ENCODE measurements at places on chromosomes 3 and 15.

DNA sequence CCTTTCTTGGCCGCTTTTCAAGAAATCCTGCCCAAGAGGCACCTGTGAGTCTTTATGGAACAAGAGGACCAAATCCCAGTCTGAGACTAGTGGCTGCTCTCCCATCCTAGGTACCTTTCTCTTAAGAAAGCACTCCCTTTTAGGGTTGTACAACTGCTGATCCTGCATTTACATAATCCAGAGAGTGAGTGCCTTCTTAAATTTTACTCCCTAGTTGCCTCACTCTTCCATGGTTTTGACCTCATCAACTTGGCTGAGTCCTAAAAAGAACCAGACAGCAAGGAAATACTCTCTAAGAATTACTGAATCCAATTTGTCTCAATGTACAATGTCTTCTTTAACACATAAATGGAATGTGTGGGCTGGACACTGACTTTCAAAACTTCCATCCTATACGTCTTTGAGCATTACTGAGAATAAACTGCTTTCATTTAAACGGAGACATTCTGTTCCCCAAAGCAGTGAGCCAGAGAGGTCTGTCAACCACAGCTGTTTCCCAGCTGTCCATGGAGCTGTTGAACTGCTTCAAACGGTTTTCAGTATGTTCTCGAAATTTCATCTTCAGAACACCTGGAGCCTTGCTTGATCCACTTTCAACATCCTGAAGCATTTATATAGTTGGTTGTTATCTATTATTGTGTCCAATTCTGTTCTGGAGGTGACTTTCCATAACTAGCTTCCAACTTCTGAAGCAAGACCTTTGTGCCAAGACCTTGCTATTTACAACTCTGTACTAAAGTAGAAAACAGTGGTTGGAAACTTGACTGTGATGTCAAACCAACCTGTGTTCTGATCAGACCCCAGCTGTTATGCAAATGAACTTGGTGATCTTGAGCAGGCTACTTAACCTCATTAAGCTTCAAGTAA lies 179.1 kb downstream of the SLC9A9 start:
- DNase-seq = no peak

GRCh38 chr3:134918441-134918840 lies 123.4 kb downstream of the EPHB1 start:
- DNase-seq = no peak

GRCh38 chr3:53166781-53167291 lies 5.8 kb downstream of the PRKCD start:
- DNase-seq = no peak

DNA sequence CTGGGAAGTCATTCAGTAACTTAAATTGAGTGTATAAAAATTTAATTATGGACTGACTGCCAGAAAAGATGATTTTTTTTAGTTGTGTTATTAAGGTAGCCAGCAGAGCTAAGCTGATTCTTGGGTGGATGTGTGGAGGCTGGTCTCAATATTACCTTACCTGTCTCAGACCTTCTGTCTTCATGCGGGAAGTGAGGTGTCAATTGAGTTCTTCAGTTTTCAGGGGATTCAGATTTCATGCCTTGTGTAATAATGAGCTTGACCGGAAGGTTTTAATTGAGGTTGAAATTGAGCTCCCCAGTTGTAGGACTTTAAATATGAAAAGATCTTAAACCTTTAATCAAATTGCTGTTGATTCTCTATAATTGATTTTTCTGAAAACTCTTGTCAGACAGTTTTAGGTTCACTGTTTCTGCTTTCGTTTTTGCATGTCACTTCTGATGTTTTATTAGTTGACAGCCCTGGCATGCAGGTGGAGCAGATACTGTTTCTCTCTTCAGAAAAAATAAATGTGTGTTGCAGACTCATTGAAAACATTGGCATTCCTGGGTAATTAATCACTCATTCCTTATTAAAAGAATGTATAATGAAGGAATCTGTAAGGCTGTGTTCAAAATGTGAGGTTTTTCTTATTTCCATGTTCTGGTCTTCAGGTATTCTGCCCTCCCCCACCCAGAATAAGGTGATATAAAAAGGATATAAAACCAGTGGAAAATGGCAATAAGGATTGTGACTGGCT lies 54.5 kb downstream of the PSMD6 start:
- DNase-seq = no peak

- no peak for DNase-seq
These were observed 53.6 kb upstream of the RPL35A start for GRCh38 chr3:197896421-197896820.

- no peak for DNase-seq
These were observed 129.2 kb downstream of the NEK10 start for GRCh38 chr3:27239951-27240350.

- DNase-seq = no peak
These were observed 557.4 kb upstream of the ROBO2 start for GRCh38 chr3:76482510-76482909.

- no peak for DNase-seq
These were observed 58.8 kb upstream of the MYZAP start for GRCh38 chr15:57532731-57533447.

GRCh38 chr3:46944191-46944590 lies 32.4 kb downstream of the CCDC12 start:
- DNase-seq = no peak

DNA sequence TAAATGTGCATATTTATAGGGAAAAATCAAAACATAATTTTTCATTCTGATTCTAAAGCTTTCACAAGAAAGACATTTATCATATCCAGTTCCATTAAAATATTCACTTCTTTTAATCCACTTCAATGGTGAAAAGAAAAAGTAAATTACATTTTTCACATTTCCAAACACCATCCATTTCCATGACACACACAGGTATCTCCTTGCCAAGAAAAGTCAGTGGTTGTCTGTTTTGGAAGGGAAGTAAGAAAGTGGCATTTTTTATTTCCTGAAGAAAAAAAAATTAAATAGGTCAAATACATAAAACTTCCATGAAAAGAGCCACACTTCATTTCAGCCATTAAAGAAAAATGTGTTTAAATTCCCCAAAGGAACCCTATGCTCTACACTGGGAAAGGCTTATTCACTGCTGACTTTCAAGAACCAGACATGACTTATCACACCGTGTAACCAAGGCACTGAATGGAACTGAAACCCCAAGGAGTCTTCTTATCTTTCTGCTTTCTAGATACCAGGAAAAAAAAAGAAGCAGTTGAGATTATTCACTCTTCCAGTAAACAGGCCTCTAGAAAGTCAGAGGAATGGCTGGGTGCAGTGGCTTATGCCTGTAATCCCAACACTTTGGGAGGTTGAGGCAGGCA lies 44.5 kb downstream of the OSBPL10 start:
- no peak for DNase-seq

DNA sequence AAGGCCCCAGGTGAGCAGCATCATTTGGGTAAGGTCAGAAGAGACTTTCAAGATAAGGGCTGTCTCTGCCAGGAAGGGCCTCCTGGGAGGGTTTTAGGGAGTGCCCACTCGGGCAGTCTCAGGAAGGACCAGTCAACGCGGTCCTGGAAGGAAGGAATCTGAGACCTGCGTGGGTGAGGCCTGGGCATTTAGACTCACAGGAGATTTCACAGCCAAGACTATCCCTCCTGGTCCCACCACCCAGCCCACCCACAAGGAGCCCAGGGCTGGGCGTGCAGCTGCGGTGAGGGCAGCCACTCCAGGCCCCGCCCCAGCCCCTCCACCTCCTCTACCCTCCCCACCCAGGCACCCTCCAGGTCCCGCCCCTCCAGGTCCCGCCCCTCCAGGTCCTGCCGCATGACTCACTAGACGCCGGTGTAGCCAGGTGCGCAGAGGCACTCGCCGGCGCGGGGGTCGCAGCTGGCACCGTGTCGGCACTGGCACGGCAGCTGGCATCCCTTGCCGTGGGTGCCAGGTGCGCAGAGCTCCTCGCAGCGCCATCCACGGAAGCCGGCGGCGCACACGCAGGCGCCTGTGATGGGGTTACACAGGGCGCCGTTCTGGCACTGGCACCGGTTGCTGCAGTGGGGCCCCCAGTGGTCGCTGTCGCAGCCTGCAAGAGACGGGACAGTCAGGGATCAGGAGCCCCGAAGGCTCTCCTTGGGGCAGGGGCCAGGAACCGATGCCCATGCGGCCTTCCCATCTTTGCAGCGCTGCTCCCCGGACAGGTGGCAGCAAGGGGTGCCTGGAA lies 112.7 kb downstream of the RAB11A start:
- no peak for DNase-seq

GRCh38 chr3:23864931-23865330 lies 51.9 kb downstream of the NKIRAS1 start:
- no peak for DNase-seq

DNA sequence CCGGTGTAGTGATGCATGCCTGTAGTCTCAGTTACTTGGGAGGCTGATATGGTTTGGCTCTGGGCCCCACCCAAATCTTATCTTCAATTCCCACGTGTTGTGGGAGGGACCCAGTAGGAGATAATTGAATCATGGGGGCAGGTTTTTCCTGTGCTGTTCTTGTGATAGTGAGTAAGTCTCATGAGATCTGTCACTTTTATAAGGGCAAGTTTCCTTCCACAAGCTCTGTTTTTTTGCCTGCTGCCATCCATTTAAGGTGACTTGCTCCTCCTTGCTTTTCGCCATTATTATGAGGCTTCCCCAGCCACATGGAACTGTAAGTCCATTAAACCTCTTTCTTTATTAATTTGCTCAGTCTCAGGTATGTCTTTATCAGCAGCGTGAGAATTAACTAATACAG lies 566.7 kb upstream of the NECTIN3 start:
- no peak for DNase-seq

DNA sequence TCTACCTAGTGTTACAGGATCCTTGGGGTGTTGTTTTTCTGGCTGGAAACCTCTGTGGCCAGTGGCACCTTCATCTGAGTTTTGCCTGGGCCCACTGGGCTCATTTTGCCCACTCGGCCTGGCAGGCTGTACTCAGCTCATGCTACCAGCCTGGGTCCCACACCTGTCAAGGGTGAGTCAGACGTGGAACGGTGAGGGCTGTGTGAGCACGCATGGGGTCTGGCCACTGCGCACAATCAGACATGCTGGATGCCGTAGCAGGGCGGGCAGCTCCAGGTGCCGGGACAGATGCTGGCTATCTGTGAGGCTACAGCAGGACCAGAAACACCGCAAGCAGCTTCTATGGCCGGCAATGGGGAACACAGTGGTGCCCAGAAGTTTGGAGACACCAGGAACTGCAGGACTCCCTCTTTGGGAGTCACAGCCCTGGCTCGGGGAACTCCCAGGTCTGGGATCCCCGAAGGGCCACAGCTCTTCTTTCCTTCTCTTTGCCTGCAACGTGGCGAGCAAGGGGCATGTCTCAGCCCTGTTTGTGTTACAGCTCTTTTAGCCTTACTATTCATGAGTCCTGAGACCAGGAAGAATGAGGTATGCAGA lies 35.9 kb upstream of the DNAJC13 start:
- DNase-seq = no peak

DNA sequence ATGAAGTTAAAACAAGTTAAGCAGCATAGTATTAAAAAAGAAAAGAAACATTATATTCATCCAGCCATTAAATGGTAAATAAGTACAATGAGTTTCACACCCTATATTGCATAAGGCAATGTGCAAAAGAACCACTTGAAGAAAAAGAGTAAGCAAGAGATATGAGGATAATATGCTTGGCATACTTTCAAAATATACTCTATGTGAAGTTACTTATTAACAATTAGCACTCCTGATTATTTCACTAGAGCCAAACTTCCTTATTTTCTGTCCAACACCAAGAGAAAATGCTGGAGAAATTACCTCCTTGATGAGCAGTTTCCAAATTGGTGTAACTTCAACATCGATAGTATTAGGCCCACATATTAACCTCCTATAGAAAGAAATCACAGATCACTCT lies 63.7 kb downstream of the ATP13A4 start:
- DNase-seq = no peak

DNA sequence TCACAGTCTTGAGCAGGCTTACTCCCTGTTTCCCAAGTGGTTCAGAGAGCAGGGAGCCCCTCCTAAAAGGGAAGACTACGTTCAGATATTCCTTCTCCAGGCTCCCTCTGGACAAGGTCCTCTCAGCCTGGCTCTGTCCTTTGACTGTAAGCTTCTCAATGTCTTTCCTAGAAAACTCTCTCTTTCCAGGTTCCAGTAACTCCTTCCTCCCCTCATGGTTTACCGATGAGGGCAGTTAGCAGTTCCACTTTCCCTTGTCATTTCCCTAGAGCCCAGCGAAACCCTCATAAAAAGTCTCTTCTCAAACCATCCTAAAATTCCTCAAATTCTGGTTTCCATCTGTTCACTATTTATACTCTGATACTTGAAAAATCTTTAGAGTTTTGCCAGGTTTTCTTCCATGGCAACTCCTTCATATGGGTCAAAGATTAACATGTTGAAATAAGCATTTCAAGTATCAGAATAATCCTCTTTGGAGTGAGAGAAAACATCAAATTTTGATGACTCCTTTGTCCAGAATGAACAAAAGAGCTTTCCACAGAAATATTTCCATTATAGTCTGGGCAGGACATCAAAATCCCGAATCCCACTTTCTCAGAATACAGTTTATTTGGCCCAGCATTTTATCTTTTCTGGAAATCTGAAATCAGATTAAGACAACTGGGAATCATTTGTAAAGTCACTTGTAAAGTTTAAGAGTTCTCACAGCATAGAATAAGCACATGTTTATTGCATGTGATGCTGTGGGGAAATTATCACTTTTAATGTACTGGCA lies 599.4 kb downstream of the UNC13C start:
- DNase-seq = no peak

- no peak for DNase-seq
These were observed 82.2 kb upstream of the CTDSPL start for GRCh38 chr3:37779289-37780152.

DNA sequence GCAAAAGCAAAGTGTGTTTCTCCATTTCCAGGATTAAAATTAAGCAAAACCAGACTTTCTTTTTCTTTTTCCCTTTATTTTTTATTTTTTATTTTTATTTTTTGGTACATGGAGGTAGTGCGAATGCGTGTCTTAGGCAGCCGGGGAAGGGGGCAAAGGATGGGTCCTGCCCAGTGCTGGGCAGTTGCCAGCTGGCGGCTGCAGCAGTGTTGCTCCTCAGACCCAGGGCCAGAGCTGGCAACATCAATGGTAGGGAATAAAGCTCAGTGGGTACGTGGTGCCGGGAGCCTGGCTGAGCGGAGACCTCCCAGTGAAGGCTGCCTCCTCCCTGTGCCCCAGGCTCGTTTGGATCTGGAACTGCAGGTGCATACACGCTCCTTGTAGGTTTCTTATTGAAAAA lies 46.3 kb downstream of the POLR2M start:
- no peak for DNase-seq

DNA sequence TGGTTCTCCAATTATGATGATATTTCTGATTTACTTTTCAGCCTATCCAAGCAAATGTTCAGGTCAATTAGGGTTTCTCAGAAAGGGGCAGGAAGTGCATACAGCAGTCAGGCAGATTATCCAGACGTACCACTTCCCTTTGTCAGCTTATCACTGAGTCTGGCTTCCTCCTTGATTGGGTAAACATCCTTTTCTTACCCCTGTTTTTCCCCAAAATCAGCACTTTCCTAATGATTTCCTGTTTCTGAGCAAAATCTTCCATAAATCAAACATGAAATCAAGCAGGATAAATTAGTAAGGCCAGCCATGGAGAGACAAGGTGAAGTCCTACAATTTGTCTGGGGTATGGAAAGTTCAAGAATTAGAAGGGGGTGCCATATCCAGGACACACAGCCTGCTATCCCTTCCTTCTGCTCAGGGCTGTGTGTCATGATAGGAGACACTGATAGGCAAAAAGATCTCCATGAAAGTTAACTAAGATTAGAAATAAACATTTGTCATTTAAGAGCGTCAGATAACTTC lies 29.0 kb downstream of the ADIPOQ start:
- DNase-seq = no peak

Measured in epithelial cell of proximal tubule (primary cell).